Left lung (tissue), 14 donors: ENCODE measurements at places on chromosomes 11 and 22. TPM values are rescaled to one million over a fixed set of nuclear protein-coding genes. Genes with fewer than 3 reads are reported as not detected.

DNA sequence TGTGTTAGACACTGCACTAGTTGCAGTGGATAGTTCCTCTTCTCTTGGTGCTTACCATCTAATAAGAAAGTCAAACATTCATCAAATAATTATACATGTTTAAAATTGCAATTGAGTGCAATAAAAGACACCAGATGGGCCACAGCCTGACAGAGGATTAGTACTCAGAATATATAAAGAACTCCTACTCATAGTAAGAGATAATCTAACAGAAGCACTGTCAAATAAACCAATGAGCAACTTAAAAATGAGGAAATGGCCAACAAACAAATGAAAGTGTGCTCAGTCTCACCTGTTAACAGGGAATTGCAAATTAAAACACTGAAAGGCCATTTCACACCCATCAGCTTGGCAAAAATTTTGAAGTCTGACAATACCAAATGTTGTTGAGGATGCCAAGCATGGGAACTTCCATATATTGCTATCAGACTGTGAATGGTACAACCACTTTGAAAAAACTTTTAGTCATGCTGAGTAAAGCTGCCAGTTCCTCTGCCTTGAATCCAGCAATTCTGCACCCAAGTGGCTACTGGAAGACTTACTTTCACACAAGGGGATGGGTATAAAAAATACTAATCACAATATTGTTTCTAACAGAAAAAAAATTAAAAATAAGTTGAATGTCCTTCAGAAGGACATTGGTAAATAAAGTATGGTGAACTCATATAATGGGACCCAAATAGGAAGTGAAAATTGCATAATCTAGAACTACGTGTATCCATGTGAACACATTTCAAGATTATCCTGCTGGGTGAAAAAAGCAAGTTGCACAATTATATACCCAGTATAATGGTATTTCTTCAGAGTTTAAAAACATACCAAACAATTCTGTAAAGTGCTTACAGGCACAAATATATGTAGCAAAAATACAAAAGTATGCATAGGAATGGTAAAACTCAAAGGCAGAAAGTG lies 41.4 kb upstream of the CREB3L1 start:
- DNase-seq, result no peak

- DNase-seq, result no peak
Observed at GRCh38 chr22:40939202-40939601, 12.0 kb upstream of the RBX1 start.

The EHF gene
- 9.9 TPM for polyA plus RNA-seq

GRCh38 chr22:35630387-35630793 lies 13.3 kb upstream of the MB start:
- DNase-seq, result no peak

DNA sequence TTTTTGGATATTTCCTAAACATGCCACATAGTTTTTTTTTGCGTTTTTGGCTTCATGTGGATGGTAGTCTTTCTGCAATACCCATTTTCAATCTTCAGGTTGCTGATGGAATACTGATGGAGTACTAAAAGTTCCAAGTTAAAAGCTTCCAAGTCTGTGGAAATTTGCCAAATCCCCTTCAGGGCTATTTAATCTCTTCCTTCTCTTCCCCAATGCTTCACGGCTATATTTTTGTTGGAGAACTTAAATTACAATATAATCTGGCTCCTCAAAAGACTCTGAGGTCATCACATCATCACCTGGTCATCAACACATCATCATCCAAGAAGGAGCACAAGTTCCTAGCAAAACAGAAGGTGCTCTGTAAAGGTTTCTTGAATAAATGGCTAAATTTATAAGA lies 881.0 kb upstream of the TENM4 start:
- DNase-seq, result no peak

GRCh38 chr11:5967708-5968107 lies 586 bp downstream of the OR56A5 start:
- DNase-seq, result no peak

DNA sequence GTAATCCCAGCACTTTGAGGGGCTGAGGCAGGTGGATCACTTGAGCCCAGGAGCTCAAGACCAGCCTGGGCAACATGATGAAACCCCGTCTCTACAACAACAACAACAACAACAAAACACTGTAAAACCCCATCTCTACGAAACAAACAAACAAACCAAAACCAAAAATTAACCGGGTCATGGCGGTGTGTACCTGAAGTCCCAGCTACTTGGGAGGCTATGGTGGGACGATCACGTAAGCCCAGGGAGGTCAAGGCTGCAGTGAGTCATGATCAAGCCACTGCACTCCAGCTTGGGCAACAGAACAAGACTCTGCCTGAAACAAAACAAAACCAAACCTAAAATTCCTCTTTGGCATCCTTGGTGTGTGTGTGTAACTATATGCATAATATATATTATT lies 7.0 kb upstream of the POLA2 start:
- DNase-seq, result no peak

The BTG4 gene
- polyA plus RNA-seq, result 0.43 TPM

The MB gene
- 1.1 TPM for polyA plus RNA-seq

- no peak for DNase-seq
Observed at GRCh38 chr22:36366291-36366708, 21.5 kb downstream of the MYH9 start.

- DNase-seq, result no peak
Observed at GRCh38 chr22:31508536-31508935, 12.2 kb downstream of the SFI1 start.

DNA sequence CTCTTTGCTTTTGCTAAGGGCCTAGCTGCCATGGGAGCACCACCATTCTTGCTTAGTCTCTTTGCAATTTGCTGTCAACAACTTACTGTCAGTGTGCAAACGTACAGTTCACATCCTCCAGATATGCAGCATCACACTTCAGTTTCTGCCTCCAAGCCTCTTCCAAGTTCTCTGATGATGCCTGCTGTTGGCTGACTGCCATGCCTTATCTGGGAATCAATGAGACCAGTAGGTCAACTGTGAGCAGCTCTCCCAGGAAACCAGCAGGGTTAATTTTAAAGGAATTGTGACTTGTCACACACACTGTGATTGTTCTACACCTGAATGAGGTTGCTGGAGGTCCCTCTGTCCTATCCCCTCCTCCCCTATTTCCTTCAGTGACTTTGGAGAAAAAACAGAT lies 56.0 kb downstream of the COPB1 start:
- no peak for DNase-seq

The IGLL1 gene
- polyA plus RNA-seq, result 0.51 TPM

The FDXACB1 gene
- 5.3 TPM for polyA plus RNA-seq

DNA sequence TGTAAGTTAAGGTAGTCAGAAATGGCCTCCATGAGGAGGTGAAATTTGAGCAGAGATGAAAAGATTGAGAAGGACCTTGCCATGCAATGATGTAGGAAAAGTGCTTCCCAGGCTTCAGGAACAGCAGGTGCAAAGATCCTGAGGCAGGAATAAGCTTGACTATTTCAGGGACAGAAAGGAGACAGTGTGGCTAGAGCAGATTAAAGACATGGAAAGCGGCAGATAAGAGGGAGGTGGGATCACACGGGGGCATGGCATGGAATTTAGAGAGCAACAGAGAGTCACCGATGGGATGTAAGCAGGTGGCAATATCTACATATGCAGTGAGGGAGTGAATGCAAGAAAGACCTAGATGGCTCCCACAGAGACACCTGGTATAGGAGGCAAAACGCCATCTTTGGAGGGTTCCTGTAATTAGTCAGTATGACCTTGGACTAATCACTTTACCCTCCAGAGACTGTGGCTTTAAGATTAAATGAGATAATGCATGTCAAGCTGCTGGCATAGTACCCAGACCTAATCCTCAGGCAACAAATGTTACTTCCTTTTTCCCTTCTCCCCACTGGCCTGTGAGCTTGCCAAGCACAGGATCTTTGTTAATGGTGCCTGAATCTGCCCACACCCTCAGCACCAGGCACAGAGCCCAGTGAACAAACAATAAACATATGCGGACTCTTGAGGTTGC lies 24.6 kb upstream of the ACER3 start:
- no peak for DNase-seq

- DNase-seq, result peak; percentile 28
Observed at GRCh38 chr11:61281581-61282250, 13.4 kb downstream of the VWCE start.

The OR2AT4 gene
- polyA plus RNA-seq, result 0.06 TPM

- peak; percentile 64 for DNase-seq
Observed at GRCh38 chr22:32202539-32203180, 2.2 kb downstream of the RFPL2 start.

DNA sequence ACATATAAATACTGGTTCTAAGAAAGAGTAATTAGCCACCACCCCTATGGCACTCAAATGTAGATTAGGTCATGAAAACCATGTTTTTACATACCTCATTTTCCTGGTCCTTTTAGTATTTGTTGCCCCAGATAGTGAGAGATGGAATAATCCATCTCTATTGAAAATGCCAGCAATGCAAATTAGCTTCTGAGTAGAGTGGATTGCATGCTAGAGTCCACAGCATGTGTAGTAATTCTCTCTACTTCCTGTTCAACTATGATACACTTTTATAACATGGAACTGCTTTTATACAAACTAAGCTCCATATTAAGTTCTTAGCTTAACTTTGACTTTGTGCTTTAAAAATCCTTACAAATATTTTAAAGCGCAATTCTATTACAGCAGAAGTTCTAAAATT lies 73.2 kb downstream of the TRPC6 start:
- DNase-seq, result no peak

GRCh38 chr11:92759571-92760214 lies 209.8 kb upstream of the MTNR1B start:
- no peak for DNase-seq

- DNase-seq, result no peak
Observed at GRCh38 chr11:2442589-2442988, 1.7 kb downstream of the TRPM5 start.

The OR2D2 gene
- polyA plus RNA-seq, result not detected

The TEX12 gene
- polyA plus RNA-seq, result not detected

- DNase-seq, result no peak
Observed at GRCh38 chr11:29026286-29026685, 918.1 kb downstream of the METTL15 start.

DNA sequence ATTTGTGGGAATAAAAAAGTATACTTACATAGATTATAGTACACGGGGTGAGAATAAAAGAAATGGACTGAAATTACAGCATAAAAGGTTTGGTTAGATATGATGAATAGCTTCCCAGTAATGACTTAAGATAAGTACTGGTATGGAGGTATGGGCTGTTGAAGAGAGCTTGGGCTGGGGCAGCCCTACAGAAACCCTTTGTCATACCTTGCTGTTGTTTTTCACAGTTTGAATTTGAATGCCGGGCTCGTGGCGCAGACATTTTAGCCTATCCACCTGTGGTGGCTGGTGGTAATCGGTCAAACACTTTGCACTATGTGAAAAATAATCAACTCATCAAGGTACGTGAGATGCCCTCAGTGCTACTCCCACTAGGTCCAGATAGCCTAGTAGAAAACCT lies 42.3 kb upstream of the RBX1 start:
- DNase-seq, result no peak

DNA sequence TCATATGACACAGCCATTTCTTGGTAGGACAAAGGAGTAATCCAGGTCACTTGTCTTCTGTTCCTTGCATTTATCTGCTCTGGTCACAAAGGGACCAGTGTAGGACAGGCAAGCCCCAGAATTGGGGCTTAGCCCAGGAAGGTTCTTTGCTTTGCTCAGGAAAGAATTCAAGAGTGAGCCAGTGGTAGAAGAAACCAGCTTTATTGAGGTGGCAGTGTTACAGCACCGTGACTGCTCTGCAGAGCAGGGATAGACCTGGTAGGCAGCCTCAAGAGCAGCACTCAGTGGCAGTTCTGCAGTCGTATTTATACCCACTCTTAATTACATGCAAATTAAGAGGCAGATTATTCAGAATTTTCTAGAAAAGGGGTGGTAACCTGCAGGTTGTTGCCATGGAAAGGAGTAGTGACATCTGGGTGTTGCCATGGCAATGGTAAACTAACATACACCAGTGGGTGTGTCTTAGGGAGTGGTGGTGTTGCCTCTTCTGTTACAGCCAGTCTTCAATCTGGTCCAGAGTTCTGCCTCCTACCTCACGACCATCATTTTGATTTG lies 84.9 kb upstream of the RAB1B start:
- no peak for DNase-seq

The ZNF214 gene
- 8.3 TPM for polyA plus RNA-seq

DNA sequence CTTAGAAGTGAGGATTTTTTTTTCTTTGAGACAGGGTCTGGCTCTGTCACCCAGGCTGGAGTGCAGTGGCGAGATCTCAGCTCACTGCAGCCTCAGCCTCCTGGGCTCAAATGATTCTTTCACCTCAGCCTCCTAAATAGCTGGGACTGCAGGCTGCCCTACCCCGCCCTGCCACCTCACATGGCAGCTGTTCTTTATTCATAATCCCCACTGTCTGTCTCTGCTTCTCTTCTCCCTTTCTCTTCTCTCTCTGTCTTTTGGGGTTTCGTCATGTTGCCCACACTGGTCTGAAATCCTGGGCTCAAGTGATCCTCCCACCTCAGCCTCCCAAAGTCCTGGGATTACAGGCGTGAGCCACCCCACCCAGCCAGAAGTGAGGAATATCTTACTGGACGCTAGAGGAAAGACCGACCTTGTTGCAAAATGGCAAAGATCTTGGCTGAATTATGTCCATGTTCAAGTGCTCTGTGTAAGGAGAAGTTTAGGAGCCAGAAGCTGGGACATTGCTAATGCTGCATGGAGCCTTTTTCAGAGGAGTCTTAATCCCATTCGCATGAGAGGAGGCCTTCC lies 21.9 kb downstream of the KRTAP5-5 start:
- DNase-seq, result no peak

GRCh38 chr11:12270215-12270797 lies 107.1 kb upstream of the PARVA start:
- no peak for DNase-seq
